Amniotic stem cell (primary cell): ENCODE measurements at places on chromosomes 4 and X.

GRCh38 chr4:4857809-4858508 lies 1.5 kb upstream of the MSX1 start:
- no peak for DNase-seq

DNA sequence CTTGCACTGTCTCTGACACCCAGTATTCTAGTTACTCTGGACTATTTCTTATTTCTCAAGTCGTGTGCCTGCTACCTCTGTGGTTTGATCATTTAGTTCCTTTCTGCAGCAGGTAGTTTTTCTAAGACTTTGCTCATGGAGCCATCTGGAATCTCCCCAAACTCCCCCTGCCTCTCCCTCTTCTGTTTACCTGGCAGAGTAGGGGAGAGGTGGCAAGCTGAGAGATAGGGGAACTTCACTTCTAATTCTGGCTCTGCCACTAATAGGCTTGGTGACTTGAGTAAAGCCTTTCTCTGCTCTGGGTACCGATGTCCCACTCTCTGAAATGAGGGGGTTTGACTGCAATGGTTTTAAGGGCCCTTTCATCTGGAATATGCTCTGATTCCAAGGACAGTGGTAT lies 141.3 kb downstream of the CPEB2 start:
- DNase-seq = no peak

- no peak for DNase-seq
Observed at GRCh38 chrX:40471965-40472648, 108.7 kb upstream of the ATP6AP2 start.

GRCh38 chr4:156116991-156117390 lies 163.3 kb upstream of the CTSO start:
- no peak for DNase-seq

- DNase-seq = peak; percentile 51
Observed at GRCh38 chr4:1748465-1748995, 27.2 kb downstream of the TACC3 start.

DNA sequence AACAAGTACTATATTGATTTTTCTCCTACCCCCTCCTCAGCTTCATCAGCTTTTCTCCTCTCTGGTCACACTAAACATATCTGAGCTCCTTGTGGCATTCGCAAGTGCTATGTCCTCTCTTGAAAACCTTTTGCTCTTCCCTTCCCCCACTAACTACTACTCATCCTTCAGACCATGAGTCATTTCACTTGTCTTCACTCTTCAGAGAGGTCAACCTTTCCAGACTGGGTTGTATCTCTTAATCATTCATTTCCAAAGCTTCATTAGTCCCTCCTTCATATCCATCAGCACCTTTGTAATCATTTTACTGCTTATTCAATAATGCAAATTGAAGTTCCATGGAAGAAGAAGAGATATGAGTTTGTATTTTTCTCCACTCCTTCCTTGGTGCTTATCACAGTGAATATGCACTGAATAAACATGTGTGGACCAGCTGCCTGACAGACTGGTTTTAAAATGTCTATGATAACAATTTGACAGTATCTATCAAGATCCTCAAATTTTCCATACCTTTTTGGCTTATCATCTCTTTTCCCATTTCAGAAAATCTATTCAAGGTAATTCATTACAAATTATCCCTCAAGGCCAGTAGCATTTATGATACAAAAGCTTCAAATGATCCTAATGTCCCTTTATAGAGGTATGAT lies 28.4 kb downstream of the DDX60L start:
- no peak for DNase-seq

- no peak for DNase-seq
Observed at GRCh38 chr4:141543706-141544105, 92.7 kb upstream of the IL15 start.

DNA sequence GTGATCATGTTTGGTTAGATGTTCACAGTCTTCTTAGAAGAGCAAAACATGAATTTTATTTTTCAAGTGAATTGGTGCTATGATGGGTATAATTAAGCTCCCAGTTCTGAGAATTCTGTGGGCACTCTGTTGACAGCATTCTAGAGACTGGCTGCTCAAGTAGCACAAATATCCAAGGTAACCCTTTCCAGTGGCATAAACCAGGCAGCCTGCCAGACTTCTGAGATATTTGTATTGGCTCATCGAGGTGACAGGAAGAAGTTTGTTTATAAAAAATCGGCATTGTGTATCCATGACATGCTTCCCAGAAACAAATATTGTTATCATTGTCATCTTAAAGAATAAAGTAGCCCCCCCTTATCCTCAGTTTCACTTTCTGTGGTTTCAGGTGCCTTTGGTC lies 28.3 kb downstream of the LANCL3 start:
- DNase-seq = no peak

DNA sequence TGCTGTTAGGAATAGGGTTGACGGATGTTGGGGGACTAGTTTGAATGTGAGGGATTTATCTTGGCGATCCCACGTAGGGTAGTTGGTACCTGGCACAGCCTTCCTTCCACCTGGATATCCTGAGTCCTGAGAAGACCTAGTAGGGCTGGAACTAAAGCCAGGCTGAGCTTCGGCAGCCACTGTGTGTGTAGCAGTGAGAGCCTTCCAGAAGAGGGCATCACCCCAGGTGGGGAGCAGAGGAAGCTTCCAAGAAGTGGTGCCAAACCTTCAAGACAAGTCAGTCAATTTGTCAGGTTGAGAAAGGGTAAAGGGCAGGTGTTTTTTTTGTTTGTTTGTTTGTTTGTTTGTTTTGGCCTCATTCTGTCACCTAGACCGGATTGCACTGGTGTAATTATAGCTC lies 1.2 kb upstream of the FGFBP2 start:
- no peak for DNase-seq

DNA sequence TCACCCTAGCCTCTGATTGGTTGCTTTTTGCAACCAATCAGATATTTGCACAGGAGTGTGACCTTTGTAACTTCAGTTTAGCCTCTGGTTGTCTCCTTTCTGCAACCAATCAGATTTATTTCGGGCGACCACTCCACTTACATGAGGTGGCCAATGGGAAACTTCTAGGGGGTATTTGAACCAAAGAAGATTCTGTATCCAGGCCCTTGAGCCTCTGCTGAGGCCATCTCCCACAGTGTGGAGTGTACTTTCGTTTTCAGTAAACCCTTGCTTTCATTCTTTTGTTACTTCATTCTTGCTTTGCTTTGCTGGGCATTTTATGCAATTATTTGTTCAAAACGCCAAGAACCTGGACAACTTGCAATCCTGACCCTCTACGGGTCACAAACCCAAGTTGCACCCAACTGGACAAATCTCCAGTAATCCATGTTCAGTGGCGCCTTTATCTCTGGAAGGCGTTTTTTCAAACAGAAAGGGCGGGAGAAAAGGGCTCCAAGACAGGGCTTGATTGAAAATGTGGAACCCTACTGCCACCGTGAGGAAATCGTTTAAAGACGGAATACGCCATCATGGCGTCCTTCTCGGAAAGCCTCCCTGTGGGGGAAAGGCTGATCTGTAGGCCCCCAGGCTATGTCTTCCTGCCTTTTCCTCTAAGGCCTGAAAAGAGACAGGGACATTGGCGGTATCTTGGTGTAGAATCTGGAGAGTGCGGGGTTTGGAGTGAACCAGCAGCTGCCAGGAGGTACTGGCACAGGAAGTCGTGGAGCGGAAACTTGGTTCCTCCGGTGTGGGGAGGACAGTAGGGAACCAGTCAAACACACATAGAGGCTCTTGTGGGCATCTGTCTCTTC lies 184.6 kb downstream of the OR13H1 start:
- peak; percentile 74 for DNase-seq

GRCh38 chr4:153084980-153085630 lies 119.1 kb upstream of the TRIM2 start:
- peak; percentile 13 for DNase-seq

DNA sequence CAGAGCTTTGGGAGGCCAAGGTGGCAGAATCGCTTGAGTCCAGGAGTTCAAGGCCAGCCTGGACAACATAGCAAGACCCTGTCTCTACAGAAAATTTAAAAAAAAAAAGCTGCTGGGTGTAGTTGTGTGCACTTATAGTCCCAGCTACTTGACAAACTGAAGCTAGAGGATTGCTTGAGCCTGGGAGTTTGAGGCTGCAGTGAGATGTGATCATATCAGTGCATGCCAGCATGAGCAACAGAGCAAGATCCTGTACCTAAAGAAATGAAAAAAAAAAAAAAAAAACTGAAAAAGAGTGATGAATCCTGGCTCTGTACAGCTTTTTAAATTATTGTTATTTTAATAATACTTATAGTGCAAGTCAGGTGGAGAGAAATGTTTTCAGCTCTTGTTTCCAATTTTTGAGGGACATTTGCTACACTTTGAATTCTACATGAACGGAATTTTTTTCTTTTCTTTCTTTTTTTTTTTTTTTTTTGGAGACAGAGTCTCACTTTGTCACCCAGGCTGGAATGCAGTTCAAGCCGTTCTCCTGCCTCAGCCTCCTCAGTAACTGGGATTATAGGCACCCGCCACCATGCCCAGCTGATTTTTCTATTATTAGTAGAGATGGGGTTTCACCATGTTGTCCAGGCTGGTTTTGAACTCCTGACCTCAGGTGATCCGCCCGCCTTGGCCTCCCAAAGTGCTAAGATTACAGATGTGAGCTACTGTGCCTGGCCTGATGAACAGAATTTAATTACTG lies 215.6 kb downstream of the FSTL5 start:
- no peak for DNase-seq

GRCh38 chr4:105666693-105667092 lies 41.8 kb downstream of the INTS12 start:
- no peak for DNase-seq

DNA sequence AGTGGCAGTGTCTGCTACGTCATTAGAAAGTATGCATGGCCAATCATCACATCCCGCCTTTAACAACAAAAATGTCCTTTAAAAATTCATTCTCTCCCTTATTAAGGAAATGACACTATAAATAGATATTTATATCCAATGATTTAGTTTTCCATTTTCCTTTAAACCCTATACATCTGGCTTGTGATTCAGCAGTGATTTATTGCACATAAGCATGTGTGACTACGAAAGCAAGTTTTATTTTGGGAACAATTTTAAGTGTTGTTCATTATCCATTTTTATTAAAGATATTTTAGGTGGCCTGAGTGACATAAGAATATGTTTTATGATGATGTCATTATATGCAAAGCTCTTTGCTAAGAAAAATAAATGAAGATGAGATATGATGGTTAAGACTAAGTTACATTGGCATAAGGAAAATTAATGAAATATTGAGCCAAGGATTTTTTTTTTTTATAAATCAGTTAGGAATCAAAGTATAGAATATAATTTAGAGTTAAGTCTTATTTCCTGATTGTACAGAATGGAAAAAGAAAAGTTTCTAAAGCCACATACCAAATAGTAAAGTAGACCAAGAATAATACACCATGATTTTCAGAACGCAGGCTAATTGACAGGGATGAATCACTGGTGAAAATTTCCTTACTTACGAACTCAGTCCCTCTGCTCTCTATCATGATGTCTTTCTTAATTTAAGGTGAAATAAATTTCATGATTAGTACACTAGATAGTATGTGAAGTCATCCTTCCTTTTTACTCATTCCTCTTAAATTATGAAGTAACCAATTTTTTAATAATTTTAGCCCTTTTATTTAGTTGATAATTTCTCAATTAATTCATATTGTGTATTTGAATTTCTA lies 822.4 kb downstream of the FAT4 start:
- DNase-seq = no peak

DNA sequence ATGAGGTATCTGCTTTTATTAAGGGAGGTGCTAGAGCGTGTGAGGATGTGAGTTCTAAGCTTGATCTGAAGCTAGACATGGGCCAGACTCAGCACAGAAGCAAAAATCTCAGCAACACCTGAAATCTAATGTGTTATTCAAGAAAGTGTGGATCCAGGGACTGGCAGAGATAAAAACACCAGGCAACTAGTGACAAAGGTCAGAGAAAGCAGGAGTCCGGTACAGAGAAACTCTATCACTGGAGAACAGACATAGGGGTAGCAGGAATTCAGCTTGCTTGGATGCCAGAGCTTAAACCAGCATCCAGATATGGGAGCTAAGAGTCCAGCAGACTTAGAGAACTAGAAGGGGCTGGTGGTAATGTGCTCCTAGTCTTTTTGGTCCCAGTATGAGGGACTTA lies 34.0 kb downstream of the VCX start:
- no peak for DNase-seq

- DNase-seq = peak; percentile 2
Observed at GRCh38 chr4:189124149-189124758, 816.4 kb upstream of the FRG1 start.

GRCh38 chrX:15344106-15344505 lies 8.8 kb upstream of the PIGA start:
- no peak for DNase-seq

DNA sequence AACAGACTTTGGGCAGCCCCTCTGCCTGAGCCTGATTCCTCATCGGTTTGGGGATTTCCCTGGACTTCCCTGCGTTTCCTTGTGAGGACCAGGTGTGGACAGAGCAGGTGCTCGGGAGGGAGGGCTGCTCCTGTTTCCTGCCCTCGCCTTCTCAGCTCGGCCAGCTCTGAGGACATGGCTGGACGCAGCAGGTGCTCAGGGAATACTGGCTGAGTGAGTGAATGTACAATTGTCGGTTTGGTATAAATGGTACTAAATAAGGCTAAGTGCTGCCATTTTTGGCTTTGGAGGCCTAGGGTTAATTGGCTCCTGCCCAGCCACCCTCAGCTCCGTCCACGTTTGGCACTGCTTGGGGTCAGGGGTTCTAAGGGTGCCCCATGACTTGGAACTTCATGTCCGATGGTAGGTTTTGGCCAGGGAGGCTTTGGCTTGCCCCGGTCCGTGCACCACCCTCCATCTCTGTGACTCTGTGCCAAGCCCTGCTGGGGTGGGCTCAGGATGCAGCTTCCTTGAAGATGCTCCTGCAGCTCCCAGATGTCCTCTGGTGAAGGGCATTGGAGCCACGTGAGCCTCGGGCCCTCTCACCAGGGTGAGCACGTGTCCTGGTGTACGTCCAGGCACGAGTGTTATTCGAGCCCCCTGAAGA lies 45.0 kb upstream of the NKX1-1 start:
- no peak for DNase-seq

DNA sequence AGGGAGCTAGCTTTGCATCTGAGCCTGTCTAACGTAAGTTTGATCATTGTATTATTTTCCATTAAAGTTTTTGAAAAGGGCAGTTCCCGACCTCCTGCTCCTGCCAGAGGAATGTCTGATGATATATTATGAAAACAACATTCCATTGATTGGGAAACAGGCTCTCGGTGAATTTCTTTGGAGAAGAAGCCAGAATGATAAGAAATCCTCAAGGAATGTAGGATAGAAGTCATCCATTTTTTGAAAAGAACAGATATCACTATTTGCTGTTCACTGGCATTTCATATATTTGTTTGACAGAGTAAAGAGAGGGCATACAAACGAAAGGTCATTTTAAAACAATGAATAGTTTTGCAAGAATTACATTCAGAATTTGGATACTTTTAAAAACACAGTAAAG lies 781.0 kb upstream of the HTR2C start:
- no peak for DNase-seq
